Stimulated activated CD8-positive, alpha-beta memory T cell treated with anti-CD3 and anti-CD28 coated beads, Interleukin-7, amount 100 ng/mL, for 1 hour (primary cell): ENCODE measurements at places on chromosomes 12 and 14.

GRCh38 chr12:121423682-121424623, 24.0 kb downstream of the RNF34 start:
- no peak for DNase-seq

DNA sequence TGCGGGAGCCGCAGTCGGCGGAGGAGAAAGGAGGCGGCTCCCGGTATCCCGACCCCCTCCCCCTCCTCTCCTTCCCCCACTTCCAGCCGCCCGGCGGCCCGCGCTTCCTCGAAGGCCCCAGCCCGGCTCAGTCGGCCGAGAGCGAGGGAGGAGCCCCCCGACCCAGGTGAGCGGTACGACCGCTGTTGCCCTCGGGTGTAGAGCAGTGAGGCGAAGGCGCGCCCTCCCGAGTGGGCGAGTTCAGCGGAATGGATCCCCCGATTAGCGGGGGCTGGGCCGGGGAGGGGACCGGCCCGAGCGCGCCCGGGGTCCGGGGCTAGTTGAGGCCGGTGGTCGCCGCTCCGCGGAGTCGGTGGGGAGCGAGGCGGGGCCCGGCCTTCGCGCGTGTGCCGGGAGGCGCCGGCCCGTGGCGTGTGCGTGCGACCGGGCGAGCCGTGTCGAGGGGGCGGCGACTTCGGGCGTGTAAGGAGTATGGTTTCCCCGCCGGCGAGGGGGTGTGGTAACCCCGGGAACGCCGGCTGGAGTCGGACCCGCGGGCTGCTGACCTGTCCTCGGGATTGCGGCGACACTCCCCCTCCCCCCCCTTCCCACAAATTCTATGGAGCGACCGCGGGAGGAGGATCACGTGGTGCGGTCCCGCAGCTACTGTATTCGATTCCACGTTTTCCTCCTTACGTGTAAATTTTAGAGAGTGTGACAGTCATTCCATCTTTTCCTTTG, 501 bp downstream of the RIMKLB start:
- DNase-seq, result no peak

GRCh38 chr12:45329238-45329637, 113.3 kb downstream of the ANO6 start:
- DNase-seq, result no peak

DNA sequence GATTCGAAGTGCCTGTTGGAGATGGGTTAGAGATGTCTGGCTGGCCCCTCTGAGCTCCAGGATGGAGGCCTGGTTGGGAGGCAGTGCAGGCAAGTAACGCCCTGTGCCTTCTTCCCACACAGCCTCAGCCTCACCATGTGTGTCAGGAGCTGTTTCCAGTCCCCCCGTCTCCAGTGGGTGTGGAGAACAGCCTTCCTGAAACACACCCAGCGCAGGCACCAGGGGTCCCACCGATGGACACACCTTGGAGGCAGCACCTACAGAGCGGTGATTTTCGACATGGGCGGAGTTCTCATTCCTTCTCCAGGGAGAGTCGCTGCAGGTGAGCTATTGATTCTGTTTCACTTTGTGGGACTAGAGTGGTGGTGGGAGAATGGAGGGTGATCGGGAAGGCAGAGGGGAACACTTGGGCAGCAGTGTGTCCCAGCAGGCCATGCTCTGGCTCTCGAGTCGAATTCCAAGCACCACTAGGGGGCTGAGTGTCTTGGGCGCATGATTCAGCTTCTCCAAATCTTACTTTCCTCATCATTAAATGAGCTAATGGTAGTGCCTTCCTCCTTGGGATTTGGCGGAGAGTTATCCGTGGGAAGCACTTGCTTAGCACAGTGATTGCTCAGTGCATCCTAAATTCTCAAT, 6.8 kb downstream of the ACAD10 start:
- DNase-seq, result no peak

DNA sequence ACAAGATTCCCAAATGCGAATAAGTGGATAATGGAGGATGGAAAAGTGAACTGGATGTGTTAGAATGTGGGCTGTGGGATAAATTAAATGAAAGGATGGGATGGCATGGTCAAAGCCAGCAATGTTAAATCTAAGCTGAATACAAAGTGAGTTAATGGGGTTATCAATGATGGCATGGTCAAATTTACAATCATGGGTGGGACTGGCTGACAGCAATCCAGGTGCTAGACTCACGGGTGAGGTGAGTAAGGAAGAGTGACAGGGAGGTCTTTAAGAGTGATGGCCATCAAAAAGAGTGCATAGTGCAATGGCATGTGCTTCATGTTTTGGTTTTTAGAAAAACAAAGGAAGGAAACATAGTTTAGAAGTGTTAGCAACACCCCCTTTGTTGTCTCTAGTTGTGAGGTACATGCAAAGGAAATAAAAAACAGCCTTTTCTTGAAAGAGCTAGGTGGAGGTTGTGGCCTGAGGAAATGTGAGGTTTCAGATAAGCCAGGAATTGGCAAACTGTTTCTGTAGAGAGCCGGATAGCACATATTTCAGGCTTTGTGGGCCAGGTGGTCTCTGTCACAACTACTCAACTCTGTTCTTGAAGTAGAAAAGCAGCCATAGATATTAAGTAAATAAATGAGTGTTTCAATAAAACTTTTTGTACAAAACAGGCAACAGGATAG, 328.7 kb downstream of the RPL10L start:
- no peak for DNase-seq

GRCh38 chr12:25655702-25656101, 102.6 kb upstream of the LMNTD1 start:
- DNase-seq, result no peak

DNA sequence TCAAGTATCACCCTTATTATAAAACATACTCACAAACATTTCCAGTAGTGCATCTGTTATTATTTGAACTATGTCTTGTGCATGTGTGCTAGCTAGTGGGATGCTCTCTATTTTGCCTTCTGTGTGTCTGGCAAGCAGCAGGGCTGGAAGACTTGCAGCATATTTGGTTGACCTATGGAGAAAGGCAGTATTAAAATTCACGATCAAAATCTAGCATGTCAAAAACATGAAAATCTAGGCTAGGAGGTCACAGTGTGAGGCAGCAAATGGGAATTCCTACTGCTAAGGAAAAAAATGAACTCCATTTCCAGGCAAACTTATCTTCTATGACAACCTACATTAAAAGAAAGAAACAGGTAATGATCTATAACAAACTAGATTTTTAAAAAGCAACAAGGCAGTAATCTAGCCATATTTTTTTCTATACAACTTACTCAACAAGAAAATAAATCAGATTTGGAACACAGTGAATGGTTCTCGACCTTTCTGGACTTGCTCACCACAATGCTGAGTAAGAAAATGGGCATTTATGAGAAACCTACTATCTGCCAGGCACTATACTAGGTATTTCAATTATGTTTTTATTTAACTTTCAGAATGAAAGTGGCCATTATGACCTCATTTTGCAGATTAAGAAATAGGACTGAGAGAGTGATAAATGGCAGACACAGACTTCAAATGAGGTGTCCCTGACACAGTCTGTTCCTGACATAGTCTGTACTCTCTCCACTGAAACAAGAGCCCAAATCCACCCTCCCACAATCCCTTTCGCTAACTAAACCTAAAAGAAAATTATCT, 96.8 kb downstream of the TXNDC16 start:
- no peak for DNase-seq

DNA sequence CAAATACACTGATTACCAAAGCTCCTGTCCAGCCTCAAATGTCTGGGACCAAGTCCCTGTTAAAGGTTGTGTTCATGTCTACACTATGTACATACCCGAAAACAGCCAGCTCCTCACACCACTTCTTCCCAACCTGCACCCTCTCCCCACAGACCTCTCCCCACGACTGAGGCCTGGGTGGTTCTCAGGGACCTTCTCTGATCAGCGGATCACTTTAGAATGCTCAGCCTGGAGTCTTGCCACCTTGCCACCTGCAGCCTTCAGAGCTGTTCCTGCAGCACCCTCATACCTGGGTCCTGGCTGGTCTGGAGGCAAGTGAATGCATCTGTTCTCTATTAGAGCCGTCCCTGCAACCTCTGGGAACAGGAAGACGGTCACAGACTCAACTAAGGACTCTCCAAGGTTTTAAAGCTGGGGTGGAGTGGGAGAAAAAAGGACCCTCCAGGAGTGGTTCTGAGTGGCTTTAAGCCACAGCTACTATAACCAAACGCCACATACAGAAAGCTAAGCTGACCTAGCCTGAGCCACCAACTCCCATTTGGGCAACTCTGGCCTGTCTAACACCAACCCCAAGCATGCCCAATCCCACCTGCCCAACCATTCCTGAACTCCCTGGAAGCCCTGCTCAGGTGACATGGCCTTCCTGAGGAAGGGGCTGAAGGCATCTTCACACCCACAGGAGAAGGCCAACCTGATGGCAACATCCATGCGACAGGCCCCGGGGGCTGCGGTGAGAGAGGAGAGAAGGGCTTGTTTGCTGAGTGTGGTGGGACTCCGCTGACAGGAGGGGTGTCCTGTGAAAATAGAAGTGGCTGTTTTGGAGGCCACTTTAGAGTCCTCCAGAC, 8.6 kb downstream of the KRT2 start:
- DNase-seq, result no peak

DNA sequence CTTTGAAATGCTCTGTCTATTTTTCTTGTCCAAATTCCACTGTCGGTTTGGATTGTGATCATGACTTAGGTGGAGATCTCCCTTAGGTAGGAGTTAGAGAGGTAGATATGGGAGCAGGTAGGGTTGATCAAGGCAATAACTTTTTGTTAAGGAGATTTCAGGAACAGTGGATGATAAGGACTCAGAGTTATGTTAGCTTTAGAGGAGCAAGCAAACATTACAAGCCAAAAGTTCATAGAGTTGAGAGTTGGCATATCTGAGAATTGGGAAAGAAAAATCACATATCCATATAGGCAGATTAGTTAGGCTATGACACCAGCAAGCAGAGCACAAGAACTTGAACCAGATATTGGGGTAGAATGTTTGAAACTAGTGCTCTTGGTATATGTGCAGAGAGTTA, 43.1 kb upstream of the C12orf75 start:
- no peak for DNase-seq

- no peak for DNase-seq
Observed at GRCh38 chr12:53048780-53049401, 974 bp upstream of the TNS2 start.

DNA sequence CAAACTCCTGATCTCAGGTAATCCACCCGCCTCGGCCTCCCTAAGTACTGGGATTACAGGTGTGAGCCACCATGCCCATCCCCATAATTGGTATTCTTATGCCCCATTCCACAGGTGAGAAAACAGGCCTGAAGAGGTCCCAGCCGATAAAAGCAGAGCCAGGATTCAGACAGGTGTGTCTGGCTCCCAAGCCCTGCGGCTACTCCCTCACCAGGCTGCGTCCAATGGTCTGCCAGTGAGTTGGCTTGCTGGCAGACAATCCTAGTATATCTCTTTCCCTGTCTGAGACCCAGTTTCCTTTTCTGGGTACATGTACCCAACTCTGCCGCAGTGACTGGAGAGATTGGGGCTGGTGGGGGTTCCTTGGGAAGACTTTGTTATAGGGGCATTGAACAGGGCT, 1.9 kb upstream of the TSPAN9 start:
- no peak for DNase-seq

DNA sequence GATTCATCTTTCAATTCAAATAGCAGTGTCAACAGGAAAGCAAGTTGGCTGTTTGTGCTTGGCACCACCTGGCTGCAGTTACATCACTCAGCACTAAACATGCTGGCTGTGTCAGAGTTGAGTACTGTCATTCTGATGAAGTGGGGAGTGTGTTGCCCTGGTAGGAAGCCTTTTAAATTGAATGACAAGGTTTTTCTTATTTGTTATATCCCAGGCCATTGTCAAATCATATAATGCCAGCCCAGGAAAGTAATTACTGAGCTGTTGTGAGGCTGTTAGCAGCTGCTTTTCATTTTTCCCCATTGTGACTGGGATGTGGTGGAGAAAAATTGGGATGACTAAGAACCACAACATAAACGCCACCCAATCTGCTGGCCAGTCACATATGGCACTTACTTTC, 106.5 kb upstream of the PRKD1 start:
- DNase-seq, result no peak

GRCh38 chr12:66331814-66332213, 29.5 kb downstream of the HELB start:
- DNase-seq, result no peak

- no peak for DNase-seq
Observed at GRCh38 chr12:97560350-97560749, 97.7 kb downstream of the RMST start.

DNA sequence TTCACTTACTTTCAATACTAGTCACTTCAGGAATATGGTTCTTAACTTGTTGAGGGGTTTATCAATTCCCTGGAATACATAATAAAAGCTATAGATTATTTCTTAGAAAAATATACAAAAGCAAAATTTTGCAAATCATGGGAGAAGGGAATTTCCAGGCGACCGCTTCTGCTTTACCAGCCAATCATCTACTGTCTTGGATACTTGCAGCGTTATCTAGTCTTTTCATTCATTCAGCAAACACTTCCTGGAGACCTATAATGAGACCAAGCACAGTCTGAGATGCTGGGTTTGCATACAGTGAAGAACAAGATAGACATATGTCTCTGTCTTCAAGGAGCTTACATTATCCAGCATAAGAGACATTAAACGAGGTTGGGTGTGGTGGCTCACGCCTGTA, 1.5 kb upstream of the MRPL42 start:
- DNase-seq, result no peak

GRCh38 chr14:79855789-79856188, 355.5 kb downstream of the DIO2 start:
- DNase-seq, result no peak
